ENCODE measurements at places on chromosomes 13 and 19. TPM values are rescaled to one million over a fixed set of nuclear protein-coding genes. Genes with fewer than 3 reads are reported as not detected.

The ZNF527 gene
- total RNA-seq, result 3.1 TPM

The IL4I1 gene
- 0.74 TPM for total RNA-seq

The C1QTNF9B gene
- total RNA-seq, result not detected

The HCN2 gene
- total RNA-seq, result 26.6 TPM

The ZNF563 gene
- not detected for total RNA-seq

The TBCB gene
- 559 TPM for total RNA-seq

The ZIC5 gene
- 2.4 TPM for total RNA-seq

Measured in A549 treated with AZD2906 at 1 μM for 4 hours (cell line).